Trophoblast cell (in vitro differentiated cells and primary cell): ENCODE measurements at places on chromosomes 7 and 10.

DNA sequence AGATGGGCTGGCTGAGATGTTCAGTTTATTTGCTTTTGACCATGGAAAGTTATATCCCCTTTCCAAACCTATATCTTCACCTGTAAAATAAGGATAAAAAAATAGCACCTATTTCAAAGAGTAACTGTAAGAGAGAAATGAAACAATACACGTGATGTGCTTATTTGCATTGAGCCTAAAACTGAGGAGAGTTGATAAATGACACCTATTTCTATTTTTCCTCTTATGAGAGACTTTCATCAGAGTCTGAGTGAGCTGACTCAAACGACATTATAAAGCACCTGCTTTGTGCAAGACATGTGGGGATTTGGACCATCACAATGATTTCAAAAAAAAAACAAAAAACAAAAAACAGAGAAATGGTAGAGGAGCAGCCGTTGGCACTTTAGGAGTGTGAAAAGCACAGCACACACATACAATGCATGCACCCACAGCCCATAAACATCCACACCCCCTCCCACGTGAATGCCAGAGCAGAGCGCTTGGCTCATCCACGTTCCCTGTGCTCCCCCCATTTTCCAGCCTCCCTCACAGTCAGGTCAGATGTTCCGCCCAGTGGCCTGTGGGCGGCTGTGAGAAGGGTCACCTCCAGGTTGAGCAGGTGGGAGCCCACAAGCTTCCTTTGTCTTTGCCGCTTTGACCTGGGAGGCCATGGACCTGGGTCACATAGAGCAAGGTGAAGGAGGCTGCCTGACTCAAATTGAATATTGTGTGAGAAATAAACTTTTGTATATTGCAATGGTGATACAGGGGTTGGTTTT, 253.2 kb upstream of the ZNF32 start:
- no peak for DNase-seq

- no peak for DNase-seq
Measured at GRCh38 chr10:8352171-8353075, 297.9 kb downstream of the GATA3 start.

- DNase-seq: no peak
Measured at GRCh38 chr10:50552308-50552707, 71.4 kb downstream of the SGMS1 start.

GRCh38 chr7:80879849-80880248, 39.0 kb downstream of the SEMA3C start:
- peak; percentile 27 for DNase-seq

DNA sequence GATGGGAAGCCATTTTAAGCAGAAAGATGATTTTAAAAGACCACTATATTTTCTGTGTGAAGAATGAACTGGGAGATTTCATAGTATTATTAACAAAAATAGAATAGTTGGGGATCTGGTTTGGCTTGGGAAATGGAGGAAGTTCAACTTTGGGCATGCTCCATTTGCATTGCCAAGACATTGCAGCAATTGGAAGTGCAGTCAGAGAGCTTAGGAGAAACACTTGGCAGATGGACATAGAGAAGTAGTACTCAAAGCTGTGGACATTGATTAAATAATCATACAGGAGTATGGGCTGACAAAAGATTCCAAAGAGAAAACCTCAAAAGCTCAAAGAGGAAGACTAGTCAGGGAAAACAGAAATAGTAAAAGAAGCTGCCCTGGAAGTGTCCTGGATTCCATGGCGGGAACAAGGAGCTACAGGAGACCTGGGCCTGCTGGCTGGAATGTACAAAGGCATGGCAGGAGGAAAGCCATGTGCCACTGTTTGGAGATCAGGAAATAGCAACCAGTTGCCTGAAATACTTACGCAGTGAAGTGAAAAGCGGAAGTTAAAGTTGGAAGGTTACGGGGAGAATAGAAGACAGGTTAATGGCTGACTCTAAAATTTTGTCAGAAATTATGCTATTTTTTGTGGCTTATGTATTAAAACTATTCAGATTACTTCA, 93.6 kb upstream of the MXI1 start:
- peak; percentile 3 for DNase-seq

DNA sequence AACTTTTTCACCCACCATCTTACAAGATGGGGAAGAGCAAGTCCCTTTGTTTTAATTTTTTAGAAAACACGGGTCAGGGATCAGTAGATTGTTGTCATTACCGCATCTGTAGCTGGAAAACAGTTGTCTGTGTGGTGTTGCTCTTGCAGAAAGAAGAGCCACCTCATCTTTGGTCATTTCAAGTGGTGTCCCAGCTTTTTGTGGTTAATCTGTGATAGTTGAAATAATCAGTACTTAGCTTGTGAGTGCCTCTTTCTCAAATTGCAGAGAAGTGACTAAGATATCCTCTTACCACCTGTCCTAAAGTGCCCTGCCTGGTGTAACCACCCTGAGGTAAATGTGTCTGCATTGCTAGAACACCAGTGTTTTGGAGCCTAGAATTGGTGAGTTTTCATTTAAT, 5.5 kb downstream of the PRPF18 start:
- DNase-seq: no peak

DNA sequence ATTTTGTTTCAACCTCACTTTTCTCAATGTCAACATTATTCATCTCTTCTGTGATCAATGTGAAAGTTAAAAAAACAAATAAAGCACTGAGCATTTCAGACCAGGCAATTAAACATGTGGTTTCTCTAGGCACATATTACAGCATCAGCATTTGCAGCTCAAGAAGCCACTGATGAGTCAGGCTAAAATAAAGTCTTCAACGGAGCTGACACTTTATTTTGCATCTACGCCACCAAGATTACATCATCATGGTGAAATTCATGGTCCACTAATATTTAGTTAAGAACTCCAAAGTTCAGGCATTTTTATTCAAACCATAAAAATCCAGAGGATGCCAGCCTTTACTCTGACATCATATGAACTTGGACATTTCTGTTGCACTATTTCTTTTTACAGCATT, 33.0 kb downstream of the MAGI2 start:
- DNase-seq: no peak

DNA sequence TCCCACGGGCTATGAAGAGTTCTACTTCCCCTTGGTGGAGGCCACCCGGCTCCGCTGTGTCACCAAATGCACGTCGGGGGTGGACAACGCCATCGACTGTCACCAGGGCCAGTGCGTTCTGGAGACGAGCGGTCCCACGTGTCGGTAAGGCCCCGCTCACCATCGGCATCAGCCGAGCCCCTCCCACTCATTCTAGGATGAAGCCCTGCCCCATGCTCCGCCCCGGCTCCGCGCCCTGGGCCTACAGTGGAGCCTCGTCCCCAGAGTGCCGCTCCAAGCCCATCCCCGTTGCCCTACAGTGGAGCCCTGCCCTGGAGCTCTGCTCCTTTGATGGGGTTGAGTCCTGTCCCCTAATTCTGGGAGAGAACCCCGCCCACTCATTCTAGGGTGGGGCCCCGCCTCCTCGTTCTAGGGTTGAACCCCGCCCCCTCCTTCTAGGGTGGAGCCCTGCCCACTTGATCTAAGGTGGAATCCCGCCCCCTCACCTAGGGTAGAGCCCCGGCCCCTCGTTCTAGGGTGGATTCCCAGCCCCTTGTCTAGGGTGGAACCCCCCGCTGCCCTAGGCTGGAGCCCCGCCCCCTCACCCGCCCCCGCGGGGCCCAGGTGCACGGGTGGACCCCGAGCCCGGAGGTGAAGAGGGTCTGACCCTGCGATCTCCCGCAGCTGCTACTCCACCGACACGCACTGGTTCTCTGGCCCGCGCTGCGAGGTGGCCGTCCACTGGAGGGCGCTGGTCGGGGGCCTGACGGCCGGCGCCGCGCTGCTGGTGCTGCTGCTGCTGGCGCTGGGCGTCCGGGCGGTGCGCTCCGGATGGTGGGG, 3.4 kb upstream of the MUC12 start:
- DNase-seq: peak; percentile 77

DNA sequence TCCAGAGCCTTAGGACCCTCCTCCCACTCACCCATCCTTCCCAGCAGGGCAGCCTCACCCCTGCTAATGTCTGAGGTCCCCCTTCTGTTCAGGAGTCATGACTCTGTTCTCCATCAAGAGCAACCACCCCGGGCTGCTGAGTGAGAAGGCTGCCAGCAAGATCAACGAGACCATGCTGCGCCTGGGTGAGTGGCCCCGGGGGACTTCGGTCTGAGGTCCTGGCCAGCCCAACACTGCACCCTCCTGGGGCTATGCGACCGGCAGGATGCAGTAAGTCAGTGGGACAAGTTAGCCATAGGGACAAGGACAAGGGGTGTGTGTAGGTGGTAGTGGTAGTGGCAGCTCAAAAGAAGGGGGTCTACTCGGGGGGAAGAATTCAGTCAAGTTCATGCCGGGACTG, 16.2 kb upstream of the AHCYL2 start:
- DNase-seq: no peak
